ENCODE measurements at places on chromosomes 6 and 20.

GRCh38 chr6:111356551-111356950 lies 126.5 kb downstream of the REV3L start:
- DNase-seq, result no peak

DNA sequence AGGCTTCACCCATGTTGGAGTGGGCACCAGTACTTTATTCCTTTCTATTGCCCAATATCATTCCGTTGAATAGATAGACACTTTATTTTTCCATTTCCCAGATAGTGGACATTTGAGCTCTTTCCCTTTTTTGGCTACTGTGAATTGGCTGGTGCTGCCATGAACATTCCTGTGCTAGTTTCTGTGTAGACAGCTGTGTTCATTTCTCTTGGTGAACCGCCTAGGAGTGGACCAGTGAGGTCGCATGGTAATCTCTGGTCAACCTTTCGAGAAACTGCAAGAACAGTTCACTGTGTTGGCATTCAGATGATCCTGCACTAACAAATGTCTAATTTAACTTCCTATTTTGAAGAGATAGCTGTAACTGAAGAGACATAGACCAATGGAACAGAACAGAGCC lies 58.6 kb downstream of the RAMACL start:
- DNase-seq, result no peak

DNA sequence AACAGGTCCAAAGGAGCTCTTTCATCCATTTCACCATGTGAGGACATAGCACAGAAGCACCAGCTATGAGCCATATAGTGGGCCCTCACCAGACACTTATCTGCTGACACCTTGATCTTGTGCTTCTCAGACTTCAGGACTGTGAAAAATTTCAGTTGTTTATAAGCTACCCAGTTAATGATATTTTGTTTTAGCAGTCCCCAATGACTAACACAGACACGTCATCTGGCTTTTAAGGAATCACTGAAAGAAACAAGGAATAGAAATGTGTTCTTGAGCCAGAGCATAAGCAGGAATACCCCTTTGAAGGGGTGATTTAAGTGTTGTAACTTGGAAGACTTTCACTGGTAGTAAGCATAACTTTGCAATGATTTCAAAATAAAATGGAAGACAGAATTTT lies 214.7 kb upstream of the PTCHD4 start:
- no peak for DNase-seq

- no peak for DNase-seq
Measured at GRCh38 chr6:160029525-160029924, 60.6 kb downstream of the IGF2R start.

DNA sequence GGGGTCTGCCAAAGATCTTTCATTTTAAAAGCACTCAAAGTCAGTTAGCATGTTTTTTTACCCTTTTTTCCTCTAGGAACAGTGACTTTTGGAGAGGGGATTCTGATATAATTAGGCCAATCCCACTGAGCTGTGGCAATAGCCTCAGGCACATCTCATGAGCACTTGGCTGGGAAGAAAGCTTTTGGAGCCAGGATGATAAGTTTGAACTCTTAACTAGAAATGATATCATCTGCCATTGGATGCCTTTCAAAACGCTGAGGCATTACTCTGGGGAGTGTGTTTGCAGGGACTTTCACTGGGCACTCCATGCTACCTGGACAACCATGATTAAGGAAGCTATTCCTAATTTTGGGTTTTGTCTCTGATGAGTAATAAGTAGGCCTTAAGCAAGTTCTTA lies 3.7 kb downstream of the SCGN start:
- no peak for DNase-seq

DNA sequence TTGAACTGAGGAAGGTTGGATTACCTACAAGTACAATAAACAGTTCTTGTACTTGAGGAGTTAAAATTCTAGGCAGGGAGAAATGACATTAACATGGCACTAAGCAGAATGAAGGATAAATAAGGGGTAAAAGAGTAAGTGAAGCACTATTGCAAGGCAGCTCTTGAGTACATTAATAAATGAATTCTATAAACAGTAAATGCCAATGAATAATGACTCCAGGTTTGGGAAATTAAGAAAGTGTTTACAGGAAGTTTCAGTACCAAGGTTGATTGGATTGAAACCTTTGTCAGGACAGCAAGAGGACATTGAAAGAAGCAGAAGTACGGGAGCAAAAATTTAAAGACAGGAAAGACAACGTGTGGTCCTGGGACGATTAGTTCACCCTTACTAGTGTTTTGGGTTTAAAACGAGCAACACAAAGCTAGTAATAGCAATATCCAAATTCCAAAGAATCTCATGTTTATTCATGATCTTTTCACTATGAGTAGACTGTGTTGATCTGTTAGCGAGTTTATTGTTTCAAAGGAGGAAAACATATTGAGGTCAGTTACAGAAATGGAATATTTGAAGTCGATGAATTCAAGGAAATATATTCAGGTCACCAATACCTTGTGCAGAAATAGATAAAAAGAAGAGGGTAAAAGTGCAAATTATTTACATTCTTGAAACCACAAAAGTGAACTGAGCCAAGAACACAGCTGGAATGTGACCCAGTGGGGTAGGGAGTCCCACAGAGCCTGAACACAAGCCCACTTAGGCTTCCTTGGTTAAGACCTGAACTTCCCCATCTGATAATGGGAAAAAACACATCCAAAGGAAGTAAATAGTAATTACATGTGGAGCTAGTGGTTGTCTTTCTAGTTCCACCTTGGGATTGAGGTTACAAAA lies 80.8 kb downstream of the MKKS start:
- peak; percentile 13 for DNase-seq

DNA sequence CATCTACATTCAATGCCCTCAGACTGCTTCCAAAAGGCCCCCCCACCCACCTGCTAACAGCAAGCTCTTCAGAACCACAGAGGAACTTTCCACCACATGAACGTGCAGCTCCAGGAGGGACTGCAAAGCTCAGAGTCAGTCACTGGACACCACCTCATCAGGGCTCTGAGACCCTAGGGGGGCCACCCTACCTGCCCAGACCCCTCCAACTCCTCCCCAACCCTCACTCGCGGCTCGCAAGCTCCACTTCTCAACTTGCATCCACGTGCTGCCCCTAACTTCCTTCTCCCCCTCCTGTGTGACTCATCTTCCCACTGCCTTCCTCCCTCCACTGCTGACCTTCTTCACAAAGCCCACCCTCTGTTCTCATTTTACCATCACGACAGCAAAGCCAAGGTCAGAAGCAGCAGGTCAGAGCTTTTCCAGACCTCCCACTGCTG lies 6.5 kb downstream of the MBOAT1 start:
- DNase-seq, result no peak

GRCh38 chr6:170026751-170027646 lies 263.9 kb downstream of the DLL1 start:
- peak; percentile 22 for DNase-seq

GRCh38 chr6:10779076-10779475 lies 31.5 kb downstream of the TMEM14B start:
- DNase-seq, result no peak

DNA sequence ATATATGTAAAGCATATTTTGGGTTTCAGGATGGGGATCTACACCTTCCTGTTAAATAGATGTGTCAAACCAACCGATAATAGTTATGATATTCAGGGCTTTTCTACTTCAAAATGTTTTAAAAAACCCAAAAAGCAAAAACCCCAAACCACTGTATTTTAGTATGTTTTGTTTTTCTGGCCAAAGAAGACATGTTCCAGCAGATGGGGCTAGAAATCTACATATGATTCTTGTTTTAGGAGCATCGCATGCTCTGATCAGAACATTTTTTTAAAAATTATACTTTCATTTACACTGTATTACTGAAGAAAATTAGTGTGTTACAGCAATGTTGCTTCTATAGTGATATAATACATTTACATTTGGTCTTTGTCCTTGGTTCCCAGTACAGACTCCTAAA lies 11.0 kb downstream of the RMND1 start:
- peak; percentile 42 for DNase-seq

- DNase-seq, result no peak
Measured at GRCh38 chr6:782141-782540, 89.2 kb upstream of the EXOC2 start.

DNA sequence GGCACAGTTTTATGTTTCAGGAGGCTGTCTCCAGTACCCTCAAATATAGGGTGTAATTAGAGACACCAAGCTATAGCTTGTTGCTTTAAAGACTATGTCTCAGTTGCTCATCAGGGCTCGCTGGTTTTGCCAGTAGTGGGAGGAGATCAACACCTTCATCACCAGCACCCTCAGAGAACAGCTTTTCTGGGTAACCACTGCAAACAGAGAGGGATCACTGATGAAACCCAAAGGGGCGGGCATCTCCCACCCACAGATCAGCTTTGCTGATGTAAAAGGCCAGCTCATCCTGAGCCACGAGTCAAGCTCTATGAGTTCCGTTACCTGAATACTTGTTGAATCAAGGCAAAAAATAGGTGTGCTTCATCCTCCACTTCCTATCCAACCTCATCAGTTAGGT lies 187.7 kb downstream of the AIG1 start:
- no peak for DNase-seq

- no peak for DNase-seq
Measured at GRCh38 chr6:113289166-113289565, 568.0 kb upstream of the MARCKS start.

DNA sequence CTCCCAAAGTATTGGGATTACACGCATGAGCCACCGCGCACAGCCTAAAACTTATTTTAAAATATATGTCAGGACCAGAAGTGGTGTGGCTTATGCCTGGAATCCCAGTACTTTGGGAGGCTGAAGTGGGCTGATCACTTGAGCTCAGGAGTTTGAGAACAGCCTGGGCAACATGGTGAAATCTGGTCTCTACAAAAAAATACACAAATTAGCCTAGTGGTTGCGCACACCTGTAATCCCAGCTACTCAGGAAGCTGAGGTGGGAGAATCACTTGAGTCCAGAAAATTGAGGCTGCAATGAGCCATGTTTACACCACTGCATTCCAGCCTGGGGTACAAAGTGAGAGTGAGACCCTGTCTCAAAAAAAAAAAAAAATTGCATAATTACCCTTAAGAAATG lies 13.7 kb downstream of the PXT1 start:
- no peak for DNase-seq

GRCh38 chr20:12599494-12599893 lies 409.3 kb upstream of the SPTLC3 start:
- DNase-seq, result no peak

DNA sequence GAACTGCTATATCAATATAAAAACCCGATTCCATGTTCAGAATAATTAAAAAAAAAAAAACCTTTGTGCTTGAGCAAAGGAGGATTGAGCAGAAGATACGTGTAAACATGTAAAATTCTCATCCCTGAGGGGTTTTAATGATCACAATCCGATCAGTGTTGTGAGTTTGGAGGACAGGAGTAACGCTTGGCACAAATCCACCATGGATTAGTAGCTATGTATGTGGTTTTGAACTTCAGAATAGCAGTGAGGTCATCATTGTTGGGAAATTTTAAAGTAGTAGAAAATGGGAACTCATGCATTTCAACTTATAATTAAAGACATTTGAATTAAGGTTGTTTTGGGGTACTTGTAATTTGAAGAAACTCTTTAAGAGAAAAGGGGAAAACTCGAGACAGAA lies 203.2 kb downstream of the RPS12 start:
- peak; percentile 26 for DNase-seq

Measured in fibroblast of skin of back (primary cell).